Adrenal gland (tissue), 19 donors: ENCODE measurements at places on chromosomes 12 and 14. TPM values are rescaled to one million over a fixed set of nuclear protein-coding genes. Genes with fewer than 3 reads are reported as not detected.

Gene GPR65
- 0.61 TPM for total RNA-seq

Gene ANKRD33
- total RNA-seq = not detected

Gene CD69
- total RNA-seq = 0.74 TPM

Gene CMKLR1
- 26.6 TPM for total RNA-seq

Gene PRB2
- not detected for total RNA-seq

Gene ESRRB
- not detected for total RNA-seq

Gene SLC39A9
- 73.2 TPM for total RNA-seq

Gene SCYL2
- 46.2 TPM for total RNA-seq

Gene SPSB2
- 3.3 TPM for total RNA-seq

Gene GUCY2C
- total RNA-seq = not detected

Gene MMP17
- total RNA-seq = 3.5 TPM

Gene SERPINA3
- total RNA-seq = 2.5 TPM

Gene CDKN1B
- 77.9 TPM for total RNA-seq

Gene IFNG-AS1
- not detected for total RNA-seq

Gene HECTD1
- total RNA-seq = 309 TPM
